8988T (cell line): ENCODE measurements at places on chromosomes 4 and X.

DNA sequence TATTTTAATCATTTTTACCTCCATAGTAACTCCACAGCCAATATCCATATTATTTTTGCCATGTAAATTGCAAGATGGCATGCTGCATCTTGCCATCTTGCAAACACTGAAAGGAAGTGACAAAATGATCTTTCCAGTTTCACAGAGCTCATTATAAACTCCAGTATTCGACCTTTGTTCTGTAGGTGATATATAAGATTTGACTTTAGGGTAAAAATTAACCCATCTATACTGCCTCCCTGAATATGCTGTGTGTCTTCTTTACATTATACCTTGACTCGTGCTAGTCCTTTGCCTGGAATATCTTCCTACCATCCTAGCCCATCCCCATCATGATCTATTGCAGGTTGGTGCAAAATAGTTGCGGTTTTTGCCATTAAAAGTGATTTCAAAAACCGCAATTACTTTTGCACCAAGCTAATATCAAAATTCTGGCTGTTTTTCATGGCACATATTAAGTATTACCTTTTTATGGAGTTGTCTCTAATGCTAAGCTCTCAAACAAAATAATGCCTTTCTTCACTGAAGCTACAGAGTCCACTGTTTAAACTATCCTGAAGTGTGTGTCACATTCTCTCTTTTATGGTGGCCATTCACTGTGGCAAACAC lies 161.1 kb downstream of the PCDH19 start:
- DNase-seq: no peak

GRCh38 chr4:108555701-108556100 lies 64.7 kb upstream of the RPL34 start:
- DNase-seq: no peak

DNA sequence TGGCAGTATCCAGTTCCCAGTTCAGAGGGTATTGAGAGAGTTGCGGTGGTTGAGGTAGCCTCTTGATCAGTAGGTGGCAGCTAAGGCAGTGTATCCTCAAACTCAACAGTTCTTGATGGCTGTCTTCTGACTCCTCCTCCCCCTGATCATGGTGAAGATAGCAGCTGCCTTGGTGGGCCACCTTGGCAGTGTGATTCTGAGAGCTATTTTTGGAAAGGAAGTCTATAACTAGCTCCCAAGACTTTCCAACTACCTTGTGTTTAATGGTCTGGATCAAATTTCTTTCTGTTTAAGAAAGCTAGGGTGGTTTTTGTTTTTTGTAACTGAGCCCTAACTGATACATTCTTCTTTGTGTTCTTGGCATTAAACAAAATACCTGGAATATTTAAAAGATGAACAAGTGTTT lies 10.5 kb upstream of the TBC1D19 start:
- DNase-seq: no peak

DNA sequence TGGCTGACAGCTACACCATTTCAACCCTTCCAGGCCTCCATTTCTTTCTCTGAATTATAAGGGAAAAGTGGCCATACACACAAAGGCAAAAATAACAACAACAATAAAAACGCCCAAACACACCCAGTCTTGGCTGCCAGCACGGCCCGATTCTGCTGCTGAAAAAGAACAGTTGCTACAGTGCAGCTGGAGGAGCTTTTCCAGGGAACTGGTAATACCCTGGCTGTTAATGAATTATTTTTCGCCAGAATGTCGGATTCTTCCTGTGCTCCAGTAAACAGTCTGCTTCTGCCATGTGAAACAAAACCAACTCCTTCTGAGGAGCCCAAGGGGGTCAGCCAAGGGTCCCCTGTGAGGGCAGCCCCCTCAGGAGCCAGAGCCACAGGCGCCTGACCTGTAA lies 6.6 kb downstream of the RAI2 start:
- no peak for DNase-seq

DNA sequence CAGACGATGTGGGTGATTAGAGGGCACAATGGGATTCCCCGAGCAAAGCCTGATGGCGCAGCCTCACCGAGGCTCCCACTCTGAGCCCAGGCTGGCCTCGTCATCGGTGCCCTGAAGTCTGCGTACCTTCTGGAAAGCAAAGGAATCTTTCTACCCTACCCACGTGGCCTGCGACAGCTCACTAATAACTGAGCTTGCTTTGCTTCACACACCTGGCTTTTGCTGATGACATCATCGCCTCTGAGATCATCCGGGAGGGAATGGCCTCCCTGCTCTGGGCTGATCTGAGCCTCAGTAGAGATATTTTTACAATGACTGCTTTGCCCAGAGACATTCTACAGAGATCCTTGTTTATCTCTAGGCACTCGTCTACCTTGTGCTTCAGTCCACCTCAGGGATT lies 45.4 kb upstream of the PDLIM3 start:
- DNase-seq: no peak

- no peak for DNase-seq
Measured at GRCh38 chr4:129978315-129978714, 882.4 kb downstream of the C4orf33 start.

DNA sequence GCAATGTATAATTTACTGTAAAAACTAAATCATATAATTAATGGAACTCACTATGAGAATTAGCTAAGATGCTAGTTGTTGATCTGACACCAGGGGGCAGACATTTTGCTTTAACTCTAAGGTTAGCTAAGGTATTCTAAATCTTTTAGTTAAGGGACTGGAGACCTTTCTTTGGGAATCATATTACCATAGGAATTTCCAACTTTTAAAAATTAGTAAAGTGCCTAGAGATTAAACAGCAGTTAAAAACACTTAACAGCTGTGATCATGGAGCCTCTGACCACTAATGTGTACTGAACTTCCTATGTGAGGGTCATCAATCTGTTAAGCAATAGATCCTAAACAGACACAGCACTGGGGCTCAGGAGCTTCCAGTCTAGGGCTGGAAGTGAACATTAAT lies 226.6 kb downstream of the NSUN7 start:
- DNase-seq: no peak

DNA sequence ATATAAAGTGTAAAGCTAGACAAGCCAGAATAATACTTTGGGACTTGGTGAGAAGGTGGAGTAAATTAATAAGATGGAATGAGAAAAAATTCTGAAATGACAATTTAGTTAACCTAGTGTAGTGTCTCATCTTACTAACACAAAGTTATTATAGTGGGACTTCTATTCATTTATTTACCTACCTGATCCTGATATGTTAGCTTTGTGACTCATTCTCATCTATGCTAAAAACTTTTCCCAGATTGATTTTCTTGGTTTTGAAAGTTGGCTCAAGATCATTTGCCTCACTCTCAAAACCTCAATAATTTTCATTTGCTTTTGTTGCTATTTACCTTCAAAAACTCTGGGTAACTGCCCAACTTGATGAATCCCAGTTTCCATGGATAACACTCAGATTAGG lies 698.6 kb downstream of the SH3BGRL start:
- DNase-seq: no peak

GRCh38 chr4:15703439-15703838 lies 574 bp downstream of the BST1 start:
- DNase-seq: no peak

GRCh38 chrX:21948897-21949578 lies 8.5 kb downstream of the SMS start:
- DNase-seq: no peak

GRCh38 chrX:71533851-71534561 lies 1.1 kb downstream of the OGT start:
- DNase-seq: no peak

DNA sequence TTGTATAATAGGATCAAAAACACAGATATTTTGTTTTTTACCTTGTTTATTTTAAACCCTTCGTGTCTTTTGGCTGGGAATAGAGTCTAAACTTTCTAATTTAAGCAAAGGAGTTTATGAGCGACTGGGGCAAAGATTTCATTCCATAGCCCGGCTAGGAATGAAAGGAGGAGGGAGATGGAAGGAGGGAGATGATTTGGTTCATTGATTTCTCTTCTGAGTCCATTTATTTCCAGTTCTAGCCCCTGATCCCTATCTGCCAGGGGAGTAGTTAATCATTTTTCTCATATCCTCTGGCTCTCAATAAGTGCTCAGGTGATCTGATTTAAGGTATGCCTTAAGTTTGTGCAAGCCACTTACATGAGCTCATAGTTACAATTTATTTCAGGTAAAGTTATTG lies 120.0 kb downstream of the SPRY1 start:
- no peak for DNase-seq

GRCh38 chrX:135416546-135416945 lies 5.2 kb upstream of the SMIM10L2A start:
- DNase-seq: no peak

- no peak for DNase-seq
Measured at GRCh38 chr4:26574563-26574962, 9.3 kb upstream of the TBC1D19 start.

DNA sequence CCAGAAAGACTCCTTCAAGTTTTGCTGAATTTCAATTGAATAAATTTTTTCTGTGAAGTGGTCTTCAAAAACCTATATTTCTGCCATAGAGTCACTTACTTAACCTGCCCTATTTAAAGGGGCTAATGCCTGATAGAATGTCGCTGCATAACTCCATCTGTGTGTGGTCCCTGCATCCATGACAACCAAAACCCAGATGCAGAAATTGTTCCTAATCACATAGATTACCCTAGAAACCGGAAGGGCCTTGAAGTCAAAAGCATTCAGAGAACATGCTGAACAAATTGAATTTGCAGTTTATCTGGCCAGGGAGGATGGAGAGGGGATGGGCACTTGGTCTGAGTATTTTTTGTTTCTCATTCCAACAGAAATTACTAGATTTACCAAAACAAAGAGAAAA lies 1.5 kb upstream of the PARM1 start:
- no peak for DNase-seq

- DNase-seq: no peak
Measured at GRCh38 chr4:41866799-41867677, 68.2 kb upstream of the TMEM33 start.

GRCh38 chr4:4721636-4722035 lies 137.8 kb upstream of the MSX1 start:
- no peak for DNase-seq

- no peak for DNase-seq
Measured at GRCh38 chr4:74920704-74921103, 12.2 kb upstream of the PARM1 start.

DNA sequence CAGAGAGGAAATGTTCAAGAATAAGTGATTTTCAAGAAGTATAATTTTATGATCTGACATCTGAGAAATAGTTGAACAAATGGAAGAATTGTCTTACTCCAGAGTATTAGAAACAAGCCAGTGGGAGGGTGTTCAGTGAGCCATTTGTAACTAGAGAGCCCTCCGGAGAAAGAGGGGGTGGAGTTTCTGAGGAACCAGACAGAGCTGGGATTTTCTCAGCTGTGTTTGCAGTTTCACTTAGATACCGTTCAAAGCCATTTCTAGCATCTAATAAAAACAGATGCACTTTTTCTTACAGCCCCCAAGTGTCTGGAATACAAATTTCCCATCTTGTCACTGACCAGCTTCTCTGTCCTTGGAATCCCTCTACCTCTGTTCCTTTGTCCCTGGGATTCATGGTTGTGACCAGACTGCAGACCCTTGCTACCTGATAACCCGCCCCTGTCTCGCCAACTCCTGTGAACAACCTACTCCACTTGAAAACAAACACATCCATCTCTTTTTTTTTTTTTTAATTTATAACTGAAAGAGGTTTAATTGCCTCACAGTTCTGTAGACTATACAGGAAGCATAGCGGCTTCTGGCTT lies 132.8 kb upstream of the KLF3 start:
- no peak for DNase-seq

DNA sequence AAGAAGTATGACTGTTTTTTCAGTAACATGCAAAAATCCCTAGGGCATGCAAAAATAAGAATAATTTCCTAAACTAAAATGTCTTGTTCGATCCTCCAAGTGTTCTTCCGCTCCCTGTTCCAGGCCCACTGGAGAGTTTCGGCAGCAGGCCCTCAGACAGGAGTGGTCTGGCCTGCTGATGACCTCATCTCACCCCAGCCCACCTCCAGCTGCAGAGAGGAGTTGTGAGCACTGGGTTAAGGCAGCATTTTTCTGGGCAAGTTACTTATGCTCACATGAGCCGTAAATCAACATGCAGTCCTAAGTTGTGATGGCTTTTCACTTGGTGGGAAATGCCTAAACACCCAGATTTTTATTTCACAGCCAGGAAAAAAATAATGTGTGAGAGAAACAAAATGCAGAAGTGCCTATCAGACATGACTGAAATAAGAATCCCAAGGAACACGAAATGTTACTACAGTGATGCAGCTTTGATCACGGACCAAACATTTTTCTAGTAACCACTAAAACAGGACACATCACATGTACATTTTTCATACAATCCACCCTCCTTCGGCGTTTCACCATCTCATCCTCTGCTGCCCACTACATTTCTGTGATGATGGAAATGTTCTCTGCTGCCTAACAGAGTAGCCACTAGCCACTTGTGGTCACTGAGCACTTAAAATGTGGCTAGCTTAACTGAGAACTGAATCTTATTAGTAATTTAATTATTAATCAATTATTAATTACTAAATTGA lies 153.3 kb upstream of the TBL1X start:
- DNase-seq: no peak

- DNase-seq: no peak
Measured at GRCh38 chrX:10240918-10241317, 84.1 kb downstream of the CLCN4 start.

- no peak for DNase-seq
Measured at GRCh38 chr4:94927696-94928095, 169.9 kb downstream of the BMPR1B start.

DNA sequence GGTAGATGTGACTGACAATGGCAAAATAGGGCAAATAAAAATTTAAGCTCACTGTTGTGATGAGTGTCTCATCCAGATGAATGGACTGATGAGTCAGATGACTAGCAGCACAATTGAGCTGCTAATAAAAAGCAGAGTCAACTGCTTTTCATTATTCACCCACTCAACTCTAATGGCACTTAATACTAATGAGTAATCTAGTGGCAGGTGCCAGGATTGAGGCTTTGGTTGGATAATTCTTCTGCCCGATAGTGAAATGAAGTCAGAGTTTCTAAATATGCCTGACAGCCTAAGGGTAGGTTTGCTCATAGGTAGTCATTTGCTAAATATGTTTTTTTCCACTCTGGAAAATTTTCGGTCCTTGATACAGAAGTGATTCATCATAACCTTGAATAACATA lies 10.4 kb downstream of the OGT start:
- DNase-seq: no peak

GRCh38 chr4:83639849-83640493 lies 104.1 kb downstream of the GPAT3 start:
- no peak for DNase-seq

DNA sequence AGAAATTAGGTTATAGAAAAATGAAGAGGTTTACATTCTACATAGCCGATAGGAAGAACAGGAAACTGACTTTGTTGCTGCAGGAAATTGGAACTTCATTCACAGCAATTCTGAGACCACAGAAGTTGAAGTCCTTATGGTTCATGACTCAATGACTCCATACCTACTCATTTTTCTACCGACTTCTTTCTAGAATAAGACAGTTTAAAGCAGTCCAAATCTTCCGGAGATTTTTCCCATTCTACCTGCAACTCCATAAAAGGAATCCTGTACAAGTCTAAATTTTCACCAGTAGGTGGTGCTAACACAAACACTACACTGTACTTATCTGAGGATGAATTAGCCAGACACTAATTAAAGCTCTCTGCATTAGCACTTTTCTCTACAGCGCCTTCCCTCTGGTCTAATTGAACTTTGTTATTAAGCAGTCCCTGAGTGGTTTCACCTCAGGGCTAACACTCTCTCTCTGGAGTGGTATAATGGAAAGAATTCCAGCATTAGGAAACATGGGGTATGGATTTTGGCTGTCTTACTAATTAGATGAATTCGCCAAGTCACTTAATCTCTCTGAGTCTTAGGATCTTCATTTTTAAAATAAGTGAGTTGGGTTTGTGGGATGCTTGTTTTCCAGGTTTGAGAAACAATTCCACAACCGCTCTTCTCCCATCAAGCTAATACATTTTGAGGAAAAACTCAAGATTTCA lies 167.9 kb downstream of the SMIM20 start:
- DNase-seq: no peak

- no peak for DNase-seq
Measured at GRCh38 chr4:26044983-26045382, 131.0 kb downstream of the SMIM20 start.
